ENCODE measurements at places on chromosomes 6 and 20.

DNA sequence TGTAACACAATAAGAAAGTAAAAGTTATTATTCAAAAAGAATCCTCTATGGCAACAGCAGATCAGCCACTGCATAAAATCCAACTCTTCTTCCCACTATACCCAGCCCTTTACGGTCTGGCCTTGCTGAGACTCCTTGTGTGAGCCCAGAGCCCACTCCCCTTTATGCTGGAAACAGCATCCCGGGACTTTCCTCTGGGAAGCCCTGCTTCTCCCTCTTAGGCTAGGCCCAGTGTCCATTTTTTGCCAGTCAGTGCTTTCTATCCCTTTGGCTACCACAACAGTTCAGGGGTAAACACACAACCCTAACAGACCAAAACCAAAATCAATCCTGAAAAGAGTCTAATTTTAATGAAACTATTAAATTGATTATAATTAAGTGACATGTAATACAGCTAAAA is 20.6 kb downstream of the FKBP5 start:
- DNase-seq: no peak

GRCh38 chr20:50248104-50248641 is 57.5 kb downstream of the CEBPB start:
- no peak for DNase-seq

- DNase-seq: no peak
Observed at GRCh38 chr6:2853769-2854395, 12.2 kb upstream of the SERPINB1 start.

DNA sequence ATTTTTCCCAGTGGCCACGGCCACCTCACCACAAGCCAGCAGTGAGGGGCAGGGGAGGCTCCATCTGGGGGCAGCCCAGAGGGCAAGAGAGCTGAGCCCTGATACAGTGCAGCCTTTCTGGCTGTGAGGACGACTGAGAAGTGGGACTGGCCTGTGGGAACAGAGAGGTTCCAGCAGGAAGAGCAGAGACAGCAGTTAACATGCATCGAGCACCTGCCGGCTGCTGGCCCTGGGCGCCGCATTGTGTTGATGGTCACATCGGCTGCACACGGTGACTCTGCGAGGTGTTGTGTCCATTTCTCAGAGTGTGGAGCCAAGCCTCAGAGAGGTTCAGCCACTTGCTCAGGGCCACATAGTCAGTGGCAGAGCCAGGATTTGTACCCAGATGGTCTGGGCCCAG is 9.8 kb downstream of the FOXS1 start:
- no peak for DNase-seq

DNA sequence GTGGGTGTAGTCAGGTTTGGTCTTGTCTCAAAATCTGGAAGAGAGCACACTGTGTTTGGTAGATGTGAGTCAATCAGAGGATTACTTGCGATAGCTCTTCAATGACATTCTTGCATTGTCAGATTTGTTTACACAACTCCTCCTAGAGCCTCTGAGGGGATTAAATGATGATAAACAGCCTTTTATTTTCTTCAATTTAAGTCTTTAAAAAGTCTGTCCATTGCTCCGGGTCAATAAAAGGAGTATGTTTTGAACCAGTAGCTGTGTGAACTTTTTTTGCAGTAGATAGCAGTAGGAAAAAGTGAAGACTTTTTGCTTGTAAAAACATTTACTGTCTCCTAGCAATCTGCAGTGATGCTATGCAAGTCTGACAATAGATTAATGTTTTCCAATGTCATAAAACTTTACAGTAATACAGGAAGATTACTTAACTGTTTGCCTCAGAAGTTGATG is 49.9 kb downstream of the GJA1 start:
- DNase-seq: no peak

GRCh38 chr6:3751077-3751729 is at the start of gene PXDC1:
TSS of gene PXDC1 (minus strand) at chr6:3751713. CDS start at chr6:3751531, 182 bp downstream.
- DNase-seq: no peak

DNA sequence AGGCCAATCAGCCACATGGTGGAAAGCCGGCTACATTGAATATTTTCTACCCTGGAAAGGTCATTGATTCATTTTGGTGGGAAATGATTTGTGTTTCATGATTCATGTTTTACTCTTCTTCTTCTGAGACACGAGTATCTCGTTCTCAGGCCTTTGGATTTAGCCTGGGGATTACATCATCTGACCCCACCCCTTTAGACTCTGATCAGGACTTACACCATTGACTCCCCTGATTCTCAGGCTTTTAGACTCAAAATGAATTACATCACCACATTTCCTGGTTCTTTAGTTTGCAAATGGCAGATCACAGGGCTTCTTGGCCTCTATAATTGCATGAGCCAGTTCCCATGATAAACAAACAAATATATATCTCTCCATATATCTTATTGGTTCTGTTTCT is 228.8 kb downstream of the ADGRG6 start:
- no peak for DNase-seq

DNA sequence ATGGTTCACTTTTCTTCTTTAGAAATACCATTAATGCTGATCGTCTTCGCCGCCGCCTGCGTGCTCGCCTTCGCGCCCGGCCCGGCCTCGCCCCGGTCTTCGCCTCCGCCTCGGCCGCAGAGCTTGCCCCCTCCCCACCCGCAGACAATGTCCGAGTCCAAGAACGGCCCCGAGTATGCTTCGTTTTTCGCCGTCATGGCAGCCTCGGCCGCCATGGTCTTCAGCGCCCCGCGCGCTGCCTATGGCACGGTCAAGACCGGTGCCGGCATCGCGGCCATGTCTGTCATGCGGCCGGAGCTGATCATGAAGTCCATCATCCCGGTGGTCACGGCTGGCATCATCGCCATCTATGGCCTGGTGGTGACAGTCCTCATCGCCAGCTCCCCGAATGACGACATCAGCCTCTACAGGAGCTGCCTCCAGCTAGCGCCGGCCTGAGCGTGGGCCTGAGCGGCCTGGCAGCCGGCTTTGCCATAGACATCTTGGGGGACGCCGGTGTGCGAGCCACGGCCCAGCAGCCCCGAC is 4.8 kb upstream of the PRPH2 start:
- no peak for DNase-seq

DNA sequence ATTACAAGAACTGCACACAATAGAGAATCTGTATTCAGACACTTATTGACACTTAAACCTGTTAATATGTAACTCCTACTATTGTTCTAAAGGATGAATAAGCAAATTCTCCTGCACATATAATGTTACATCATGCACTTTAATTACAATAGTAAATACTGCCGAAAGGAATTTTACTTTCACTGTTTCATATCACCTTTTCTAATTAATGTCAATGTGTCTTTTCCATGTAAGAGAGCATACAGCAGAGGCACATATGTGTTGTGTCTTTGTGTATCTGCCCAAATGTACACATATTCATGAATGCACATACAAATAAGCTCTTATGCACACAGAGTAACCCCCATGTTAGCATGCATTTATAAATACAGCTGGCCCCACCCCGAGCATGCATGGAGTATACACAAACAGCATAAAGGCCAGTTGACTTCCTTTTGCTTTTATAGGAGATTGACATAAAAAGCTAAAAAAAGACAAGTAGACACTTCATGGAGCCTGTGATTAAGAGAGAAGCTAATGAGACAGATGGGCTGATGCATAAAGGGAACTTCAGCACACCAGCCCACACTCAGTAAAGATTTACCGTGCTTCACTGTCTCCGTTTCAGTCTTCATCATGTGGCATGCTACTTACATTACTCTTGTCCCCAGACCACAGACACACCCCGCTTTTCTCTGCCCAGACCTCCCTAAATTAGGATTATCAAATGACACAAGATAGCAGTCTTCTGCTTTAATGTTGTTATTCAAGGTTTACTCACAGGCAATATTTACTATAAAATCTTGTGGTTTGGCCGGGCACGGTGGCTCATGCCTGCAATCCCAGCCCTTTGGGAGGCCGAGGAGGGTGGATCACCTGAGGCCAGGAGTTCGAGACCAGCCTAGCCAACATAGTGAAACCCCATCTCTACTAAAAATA is 184.6 kb downstream of the ATXN1 start:
- no peak for DNase-seq

DNA sequence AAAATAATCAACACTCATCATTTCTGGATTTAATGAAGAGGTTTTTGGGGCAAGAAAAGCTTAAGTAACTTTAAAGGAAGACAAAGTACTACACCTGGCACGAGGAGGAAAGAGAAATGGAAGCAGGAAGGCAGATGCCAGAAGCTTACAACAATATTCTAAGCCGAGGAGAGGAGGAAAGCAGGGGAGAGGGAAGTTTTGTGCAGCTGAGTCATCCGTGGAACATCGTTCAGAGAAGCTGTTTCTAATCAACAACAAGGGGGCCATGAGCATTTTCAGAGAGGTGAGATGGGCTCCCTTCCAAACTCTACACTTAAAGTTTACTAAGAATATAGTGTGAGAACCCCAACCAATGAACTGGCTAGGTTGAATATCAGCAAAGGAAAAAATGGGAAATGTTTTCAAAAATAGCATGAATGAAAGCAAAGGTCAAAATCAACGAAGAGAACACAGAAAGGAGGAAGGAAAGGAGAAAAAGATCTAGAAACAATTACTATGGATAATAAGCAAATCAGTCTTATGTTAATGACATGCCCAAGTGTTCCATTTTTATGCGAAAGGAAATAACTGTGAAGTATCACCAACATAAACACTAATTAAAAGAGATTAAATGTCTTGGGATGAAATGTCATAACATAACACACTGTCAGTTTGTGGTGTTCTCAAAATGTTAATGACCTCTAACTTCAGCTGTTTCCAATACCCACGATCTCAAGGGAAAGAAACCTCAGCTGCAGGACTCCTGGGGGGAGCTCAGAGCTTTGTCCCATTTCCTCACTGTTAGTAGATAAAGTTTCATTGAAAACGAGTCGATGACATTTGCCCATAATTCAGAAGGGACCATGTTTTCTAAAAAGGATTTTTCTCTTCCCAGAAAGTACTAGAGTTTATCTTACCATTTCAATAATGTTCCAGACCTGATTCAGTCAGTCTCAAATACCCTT is 203.4 kb upstream of the STXBP5 start:
- no peak for DNase-seq

- no peak for DNase-seq
Observed at GRCh38 chr20:23634985-23635767, 2.6 kb downstream of the CST3 start.

DNA sequence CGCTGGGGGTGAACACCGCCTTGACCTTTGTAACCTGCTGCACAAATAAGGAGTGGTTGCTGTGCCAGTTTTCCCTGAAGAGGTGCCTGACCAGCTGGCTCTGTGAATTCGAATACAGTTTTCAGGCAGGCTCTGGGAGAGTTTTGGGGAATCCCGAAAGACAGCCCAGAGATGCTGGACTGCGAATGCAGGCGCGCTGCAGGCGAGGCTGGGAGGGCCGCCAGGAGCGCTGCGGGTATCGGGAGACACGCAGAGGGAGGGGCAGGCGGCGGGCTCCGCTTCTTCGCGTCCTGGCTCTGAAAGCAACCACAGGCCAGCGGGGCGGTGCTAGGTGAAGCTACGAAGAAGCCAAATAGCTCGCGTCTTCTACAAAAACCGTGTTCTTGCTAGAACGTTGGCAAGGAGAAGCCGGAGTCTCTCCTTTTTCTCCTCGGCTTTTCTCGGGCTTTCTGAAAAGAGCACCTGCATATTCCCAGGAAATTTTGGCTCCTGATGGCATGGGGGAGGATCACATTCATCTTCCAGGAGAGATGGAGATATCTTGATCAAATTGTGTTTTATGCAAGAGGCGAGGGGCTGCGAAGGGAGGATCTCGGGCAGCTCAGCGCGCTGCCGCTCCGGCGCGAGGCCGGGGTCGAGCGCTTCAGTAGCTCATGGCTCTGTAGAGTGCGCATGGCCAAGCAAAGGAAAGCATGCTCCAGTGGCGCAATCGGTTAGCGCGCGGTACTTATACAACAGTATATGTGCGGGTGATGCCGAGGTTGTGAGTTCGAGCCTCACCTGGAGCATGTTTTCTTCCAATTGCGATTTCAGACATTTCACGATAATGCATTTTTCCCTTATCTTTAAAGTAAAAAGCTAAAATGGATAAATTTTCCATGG is 158.1 kb upstream of the ZNF184 start:
- DNase-seq: no peak

DNA sequence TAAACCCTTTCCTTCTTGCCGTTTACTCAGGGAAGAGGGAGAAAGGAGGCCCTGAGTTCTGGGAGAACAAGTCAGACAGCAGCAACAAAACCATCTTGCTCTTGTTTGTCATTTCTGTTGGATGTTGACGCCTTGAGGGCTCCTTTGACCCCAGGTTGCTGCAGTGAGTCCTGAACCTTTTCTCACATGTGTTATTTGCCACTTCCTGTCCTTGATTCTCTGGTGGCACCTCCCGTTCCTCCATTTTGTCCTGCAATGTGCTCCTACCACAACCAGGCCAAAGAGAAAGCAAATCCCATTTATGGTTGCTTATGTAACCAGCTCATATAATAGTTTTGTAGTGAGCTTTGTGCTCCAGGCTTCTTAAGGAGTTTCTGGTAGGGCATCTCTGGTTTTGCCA is 66.6 kb upstream of the ADGRF4 start:
- no peak for DNase-seq

DNA sequence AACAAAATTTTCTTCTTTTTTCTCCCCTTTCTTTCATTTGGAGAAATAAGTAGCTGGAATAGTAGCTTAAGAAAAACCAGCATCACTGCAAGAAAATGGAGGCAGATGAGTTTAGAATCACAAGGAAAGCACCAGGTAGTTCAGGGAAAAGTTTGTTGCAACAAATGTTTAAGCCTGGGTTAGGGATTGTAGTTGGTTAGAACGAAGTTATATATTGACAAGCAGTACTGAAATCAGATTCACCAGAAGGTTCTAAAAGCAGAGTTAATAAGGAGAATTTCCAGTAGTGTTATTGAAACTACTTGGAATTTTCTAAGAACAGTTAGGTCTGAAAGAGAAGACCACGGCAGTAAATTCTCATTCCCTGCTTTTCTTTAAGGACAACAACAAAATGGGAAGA is 70.2 kb downstream of the BMP2 start:
- DNase-seq: no peak

DNA sequence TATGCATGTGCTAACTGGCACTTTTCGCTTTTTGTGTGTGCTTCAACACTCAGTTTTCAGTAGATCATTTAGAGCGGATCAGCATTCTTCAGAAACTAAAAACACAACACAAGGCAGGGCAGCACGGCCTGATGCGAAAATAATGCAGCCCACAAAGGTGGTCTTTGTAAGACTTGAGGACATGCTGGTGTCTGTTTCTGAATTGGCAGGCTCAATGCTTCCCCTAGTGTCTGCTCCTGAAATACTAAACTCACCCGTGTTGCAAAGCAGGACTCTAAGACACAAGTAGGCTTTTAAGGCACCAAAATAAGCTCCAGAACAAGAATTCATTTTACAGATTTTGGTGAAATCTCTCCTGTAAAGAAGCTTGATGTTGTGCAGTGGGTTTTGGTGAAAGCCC is 676.5 kb downstream of the TENT5A start:
- no peak for DNase-seq

GRCh38 chr6:15996030-15996429 is 132.9 kb upstream of the MYLIP start:
- no peak for DNase-seq

- DNase-seq: no peak
Observed at GRCh38 chr20:63819224-63819921, 11.7 kb downstream of the ZBTB46 start.

All from D721Med (cell line).